NK-92 treated with Interleukin-12 subunit alpha and Interleukin-12 subunit beta, amount 100 ng/mL, for 24 hours (cell line): ENCODE measurements at places on chromosomes 3 and 15.

DNA sequence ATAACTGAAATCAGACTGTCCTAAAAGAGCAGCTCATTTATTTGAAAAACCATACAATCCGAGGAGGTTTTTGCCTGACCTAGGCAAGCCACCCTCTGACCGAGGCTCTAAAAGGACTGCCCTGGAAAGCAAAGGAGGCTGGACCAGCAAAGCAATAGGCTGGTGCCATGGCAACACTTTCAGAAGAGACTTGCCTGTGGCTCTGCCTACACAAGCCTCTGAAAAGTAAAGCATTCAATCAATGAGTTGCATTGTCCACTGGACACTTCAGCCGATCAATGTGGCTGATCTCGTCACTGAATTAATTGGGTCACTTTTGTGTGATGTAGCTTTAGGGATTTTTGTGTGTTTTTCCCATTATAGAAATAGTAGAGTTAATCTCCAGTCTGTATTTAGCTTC is 99.1 kb upstream of the SEMA6D start:
- DNase-seq = no peak

GRCh38 chr3:137083332-137083731 is 125.5 kb downstream of the IL20RB start:
- no peak for DNase-seq

DNA sequence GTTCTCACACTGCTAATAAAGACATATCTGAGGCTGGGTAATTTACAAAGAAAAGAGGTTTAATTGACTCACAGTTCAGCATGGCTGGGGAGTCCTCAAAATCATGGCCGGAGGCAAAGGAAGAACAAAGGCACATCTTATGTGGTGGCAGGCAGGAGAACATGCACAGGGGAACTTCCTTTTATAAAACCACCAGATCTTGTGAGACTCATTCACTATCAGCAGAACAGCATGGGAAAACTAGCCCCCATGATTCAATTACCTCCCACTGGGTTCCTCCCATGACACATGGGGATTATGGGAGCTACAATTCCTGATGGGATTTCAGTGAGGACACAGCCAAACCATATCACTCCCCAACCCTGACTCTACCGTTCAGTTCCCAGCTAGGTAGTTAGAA is 59.7 kb upstream of the MINAR1 start:
- DNase-seq = no peak

DNA sequence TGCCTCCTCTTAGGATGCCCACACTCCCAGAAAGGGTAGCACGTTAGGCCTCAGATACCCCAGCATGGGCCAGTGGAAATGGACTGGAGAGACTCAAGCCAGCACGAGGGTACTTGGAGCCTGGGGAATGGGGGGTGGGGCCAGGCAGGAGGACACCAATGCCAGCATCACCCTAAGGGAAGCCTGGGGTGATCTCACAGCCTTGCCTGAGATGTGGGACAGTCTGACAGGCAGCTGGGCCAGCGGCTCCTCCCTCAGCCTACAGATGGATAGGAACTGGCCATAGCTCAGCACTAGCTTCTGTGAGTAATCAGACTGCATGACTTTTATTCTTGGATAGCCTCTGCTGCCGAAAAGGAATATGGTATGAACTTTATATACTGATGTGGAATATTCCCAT is 59.6 kb upstream of the MRPS22 start:
- DNase-seq = no peak

- no peak for DNase-seq
Observed at GRCh38 chr15:36601497-36601932, 22.1 kb downstream of the CDIN1 start.

- DNase-seq = no peak
Observed at GRCh38 chr15:79527821-79528220, 95.7 kb downstream of the MINAR1 start.

DNA sequence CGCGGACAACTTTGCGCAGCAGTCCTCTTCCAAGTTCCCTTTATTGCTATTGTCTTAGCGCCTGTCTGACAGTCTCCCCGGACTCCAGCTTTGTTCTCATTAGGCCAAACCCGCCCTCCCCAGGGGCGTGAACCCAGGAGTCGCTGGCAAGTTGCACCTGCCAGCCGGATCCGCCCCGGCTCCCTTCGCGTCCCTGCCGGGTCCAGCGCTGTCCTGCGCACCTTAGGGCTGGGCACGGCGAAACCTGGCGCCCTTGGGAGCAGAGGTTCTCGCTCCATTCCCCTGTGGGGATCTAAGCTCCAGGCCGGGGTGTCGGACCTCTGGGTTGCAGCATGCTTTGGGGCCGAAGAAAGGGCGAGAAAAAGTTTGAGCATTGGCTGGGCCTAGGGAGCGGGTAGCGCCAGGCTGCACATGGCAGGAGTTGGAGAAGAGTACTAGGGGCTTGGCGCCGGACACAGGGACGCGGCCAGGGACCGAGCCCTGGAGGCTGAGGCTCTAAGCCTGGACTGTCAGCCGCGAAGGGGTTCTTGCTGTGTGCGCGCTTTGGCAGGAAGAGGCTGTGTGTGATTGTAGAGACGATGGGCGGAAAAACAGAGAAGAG is 335.1 kb upstream of the THRB start:
- no peak for DNase-seq

GRCh38 chr3:2099028-2099671 is 484 bp downstream of the CNTN4 start:
- no peak for DNase-seq

GRCh38 chr3:171867981-171868380 is 24.8 kb downstream of the TMEM212 start:
- no peak for DNase-seq
